A172 (cell line): ENCODE measurements at places on chromosomes 5 and 9.
A peak's percentile ranks its signal among the peaks of the same experiment; 100 is the strongest.

GRCh38 chr5:168477060-168477459 lies 9.2 kb upstream of the RARS1 start:
- peak; percentile 76 for DNase-seq

DNA sequence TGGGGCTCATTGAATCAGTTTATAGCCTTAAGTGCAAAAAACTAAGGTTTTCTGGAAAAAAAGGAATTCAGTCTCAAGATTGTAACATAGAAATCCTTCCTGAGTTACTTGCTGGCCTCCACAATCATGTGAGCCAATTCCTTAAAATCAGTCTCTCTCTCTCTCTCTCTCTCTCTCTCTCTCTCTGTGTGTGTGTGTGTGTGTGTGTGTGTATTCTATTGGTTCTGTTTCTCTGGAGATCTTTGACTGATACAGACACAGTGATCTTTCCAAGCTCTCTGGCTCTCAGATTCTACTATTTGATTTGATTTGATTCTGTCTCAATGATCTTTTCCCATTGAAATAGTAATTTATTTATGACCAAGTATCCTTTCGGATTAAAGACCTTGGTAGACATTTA lies 74.6 kb downstream of the CFAP95 start:
- no peak for DNase-seq

GRCh38 chr5:118553662-118554061 lies 434.7 kb downstream of the DTWD2 start:
- DNase-seq, result peak; percentile 42

GRCh38 chr5:149434162-149435014 lies 55.3 kb upstream of the IL17B start:
- DNase-seq, result peak; percentile 73

- no peak for DNase-seq
Observed at GRCh38 chr5:160970605-160971191, 118.7 kb upstream of the ATP10B start.

DNA sequence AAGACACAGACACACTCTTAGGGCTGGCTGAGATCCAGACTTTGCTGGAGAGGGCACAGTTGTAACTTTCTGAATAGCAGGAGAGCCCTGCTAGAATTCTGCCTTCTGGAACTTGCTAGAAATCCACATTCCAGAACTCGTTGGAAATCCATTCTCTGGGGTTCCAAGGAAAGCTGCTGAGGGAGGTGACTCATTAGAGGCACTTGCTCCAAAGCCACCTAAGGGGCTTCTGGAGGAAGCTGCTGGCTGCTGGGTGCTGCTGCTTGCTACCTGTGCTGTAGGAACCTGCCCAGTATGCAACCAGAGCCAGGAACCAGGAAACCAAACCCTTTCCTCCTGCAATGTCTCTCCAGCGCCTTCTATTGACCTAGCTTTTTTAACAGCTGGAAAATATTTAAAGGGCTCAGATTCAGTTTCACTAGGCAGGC lies 4.1 kb upstream of the TLE4 start:
- DNase-seq, result no peak
